ENCODE measurements at places on chromosomes 12 and 14.

- no peak for DNase-seq
These were observed 4.7 kb downstream of the KDM2B start for GRCh38 chr12:121575952-121576625.

DNA sequence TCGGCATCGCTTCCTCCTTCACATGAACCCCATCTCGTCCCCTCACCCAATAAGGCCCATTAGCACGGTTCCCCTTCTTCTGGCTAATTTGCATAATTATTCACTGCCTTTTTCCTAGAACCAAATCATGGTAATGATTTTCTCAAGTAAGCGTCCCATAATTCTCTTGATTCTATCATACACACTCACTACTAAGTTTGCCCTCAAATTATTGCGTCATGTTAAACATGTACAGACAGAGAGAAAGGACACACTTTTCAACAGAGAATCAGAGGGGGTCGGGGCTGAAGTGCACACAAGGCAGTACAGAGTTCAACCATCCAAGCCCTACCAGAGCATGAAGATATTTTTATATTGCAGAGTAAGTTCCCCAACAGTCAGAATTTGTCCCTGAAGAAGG lies 256.6 kb downstream of the FOXN3 start:
- no peak for DNase-seq

GRCh38 chr14:78593949-78594348 lies 423.8 kb downstream of the NRXN3 start:
- no peak for DNase-seq

GRCh38 chr14:99535448-99535847 lies 54.2 kb downstream of the CCNK start:
- DNase-seq = no peak

- peak; percentile 79 for DNase-seq
These were observed 5.0 kb upstream of the AQP2 start for GRCh38 chr12:49945394-49946080.

DNA sequence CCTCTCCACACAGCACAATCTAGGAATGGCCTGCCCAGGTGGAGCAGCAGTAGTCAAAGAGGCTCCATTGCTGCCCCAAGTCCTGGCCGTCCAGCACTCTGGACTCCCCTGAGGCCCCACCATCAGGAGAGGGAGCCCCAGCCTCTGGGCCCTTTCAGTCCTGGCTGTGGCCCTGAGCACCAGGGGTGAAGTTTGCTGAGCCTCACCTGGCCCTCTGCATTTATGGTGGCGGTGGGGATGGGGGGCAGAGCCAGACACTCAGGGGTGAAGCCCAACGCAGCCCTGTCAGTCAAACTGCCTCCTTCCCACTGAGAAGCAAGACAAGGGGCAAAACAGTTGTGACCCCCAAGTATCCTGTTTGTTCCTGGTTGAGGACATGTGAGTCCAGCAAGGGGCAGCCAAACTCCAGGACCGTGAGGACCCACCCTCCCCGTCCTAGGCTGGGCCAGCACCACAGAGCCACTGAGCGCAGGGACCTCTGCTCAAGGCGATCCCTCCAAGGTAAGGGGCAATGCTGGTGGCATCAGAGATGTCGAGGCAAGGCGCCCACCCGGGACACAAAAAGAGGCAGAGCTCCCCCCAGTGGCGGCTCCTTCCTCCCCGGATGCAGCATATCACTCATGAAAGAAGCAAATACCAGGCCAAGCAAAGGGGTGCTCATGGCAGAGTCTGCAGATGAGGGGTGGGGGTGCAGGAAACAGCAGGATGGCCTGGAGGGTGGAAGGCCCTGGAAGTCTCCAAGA lies 4.8 kb upstream of the AMN start:
- DNase-seq = peak; percentile 47

GRCh38 chr12:4819654-4820053 lies 90.1 kb upstream of the KCNA1 start:
- DNase-seq = no peak

DNA sequence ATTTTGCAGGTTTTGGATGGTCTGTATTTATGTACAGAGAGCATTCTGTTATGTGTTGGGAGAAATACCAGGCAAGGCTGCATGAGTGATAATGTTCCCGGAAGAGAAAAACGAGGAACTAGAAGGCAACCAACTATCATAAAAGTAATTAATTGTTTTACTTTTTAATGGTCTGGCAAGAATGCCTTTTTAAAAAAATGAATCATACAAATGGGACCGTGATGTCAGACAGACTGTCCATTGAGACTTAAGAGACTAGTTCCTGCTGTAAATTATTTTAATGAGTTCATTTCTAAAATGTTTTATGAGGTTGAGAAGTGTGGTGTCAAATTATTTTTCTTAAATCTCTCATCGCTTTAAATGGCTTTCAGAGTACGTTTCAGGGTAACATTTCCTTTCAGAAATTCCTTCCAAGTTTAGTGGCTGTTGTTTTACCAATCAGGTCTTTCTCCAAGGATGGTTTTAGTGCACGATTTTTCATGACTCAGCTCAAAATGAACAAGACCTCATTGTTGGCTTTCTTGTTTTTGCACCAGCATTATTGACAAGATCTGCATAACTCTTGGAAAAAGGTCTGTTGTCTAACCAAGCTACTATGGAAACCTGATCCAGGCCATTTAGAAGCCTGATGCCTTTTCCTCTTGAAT lies 86.1 kb upstream of the ARHGAP5 start:
- DNase-seq = no peak

- DNase-seq = no peak
These were observed 847 bp downstream of the CCDC59 start for GRCh38 chr12:82357340-82357739.

- DNase-seq = no peak
These were observed 134.2 kb downstream of the KCNK10 start for GRCh38 chr14:88188745-88189416.

DNA sequence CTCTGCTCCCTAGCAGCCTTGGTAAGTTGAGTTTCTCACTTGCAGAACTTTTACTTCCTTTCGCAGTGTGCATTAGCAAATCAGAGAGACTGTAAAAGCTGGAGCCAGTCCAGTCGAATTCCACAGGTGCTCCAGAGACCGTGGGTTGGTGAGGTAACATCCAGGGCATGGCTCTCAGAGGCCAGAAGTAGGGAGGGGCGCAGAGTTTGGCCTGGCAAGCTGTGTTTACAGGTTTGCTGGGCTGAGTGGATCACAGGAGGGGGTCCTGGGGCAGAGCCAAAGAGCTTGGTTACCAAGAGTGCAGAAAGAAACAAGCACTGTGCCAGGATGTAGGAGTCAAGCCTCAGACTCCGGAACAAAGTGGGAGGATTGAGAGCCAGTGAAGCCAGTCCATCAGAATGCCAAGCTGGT lies 10.2 kb upstream of the BHLHE41 start:
- no peak for DNase-seq

- DNase-seq = no peak
These were observed 295.1 kb upstream of the SFSWAP start for GRCh38 chr12:131415781-131416180.

GRCh38 chr14:96648506-96649326 lies 146.5 kb downstream of the PAPOLA start:
- no peak for DNase-seq

All from stimulated activated CD4-positive, alpha-beta T cell treated with anti-CD3 and anti-CD28 coated beads, Interleukin-15, amount 100 ng/mL, for 1 hour (primary cell).